Left lobe of liver (tissue), 2 donors: ENCODE measurements at places on chromosomes 6 and 20. TPM values are rescaled to one million over a fixed set of nuclear protein-coding genes. Genes with fewer than 3 reads are reported as not detected.

GRCh38 chr6:4574007-4574406 is 202.2 kb upstream of the CDYL start:
- no peak for DNase-seq

GRCh38 chr6:104799134-104799657 is 60.5 kb downstream of the HACE1 start:
- no peak for DNase-seq

GRCh38 chr6:112879920-112880413 is 532.8 kb downstream of the RFPL4B start:
- DNase-seq, result no peak

DNA sequence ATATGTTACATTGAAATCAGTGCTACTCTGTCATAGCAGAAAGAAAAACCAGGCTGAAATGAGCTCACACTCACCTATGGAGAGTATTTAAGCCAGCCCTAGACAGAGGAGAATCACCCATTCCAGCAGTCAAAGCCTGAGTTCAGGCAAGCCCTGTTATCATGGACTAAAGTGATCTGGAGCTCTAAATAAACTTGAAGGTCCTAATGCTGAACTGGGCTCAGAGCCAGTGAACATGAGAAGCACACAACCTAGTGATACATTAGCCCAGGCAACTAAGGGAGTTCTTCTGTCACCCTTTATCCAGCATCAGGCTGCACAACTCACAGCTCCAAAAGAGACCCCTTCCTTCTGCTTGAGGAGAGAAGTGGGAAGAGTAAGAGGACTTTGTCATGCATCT is 425.0 kb downstream of the COL12A1 start:
- no peak for DNase-seq

GRCh38 chr6:35310265-35310831 is 12.7 kb downstream of the DEF6 start:
- no peak for DNase-seq

- DNase-seq, result peak; percentile 88
These were observed at the start of gene CD40 for GRCh38 chr20:46117704-46118467. Gene CD40 (plus strand): TSS chr20:46118314. CDS start chr20:46118344, 30 bp downstream.

GRCh38 chr20:3820048-3820900 is at the start of gene AP5S1:
Gene AP5S1 (plus strand): TSS chr20:3820547. CDS start chr20:3822118, 1,571 bp downstream.
- peak; percentile 98 for DNase-seq

GRCh38 chr6:113960795-113961194 is 10.2 kb downstream of the HDAC2 start:
- DNase-seq, result no peak

DNA sequence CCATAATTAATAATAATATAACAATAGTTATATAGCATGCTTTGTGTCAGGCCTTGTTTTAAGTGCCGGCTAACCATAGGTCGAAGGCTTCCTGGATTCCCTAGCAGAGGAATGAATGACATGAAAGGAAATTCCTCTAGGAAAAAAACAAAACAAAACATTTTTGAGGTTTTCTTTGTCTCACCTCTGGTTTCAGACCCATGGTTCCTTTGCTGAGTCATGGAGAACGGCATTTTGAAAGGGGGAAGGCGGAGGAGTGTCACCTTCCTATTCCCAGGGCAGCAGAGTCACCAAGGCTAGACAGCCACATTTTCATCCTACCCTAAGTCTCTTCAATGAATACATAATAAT is 25.3 kb upstream of the CCND3 start:
- peak; percentile 18 for DNase-seq

DNA sequence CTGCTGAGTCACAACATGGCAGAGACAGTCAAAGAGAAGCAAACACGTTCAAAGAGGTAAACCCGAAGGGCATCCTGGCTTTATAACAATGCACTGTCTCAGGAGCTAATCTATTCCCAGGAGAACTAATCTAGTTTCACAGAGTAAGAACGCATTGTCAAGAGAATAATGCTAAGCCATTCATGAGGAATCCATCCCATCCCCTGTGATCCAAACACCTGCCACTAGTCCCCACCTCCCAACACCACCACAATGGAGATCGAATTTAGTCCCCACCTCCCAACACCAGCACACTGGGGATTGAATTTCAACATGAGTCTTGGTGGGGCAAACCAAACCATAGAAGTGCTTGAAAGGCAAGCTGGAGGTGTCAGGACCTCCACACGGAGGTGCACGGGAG is 231.5 kb upstream of the ID4 start:
- no peak for DNase-seq

DNA sequence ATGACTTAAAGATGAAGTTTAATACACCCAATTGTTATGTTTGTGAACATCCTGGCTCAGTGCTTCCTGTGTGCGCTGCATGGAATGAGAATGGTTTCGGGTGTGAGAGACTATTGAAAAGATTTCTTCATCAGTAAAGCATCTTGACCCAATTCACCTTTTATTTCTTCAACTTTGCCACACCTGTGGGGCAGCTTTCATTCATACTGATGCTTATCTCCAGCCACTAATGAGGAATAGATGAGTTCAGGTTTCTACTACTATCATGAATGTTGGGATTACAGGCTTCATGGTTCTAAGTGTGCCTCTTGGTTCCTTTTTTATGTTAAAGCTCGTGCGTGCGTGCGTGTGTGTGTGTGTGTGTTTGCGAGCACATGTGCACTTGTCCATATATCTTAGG is 373.7 kb upstream of the SOX4 start:
- DNase-seq, result no peak

GRCh38 chr20:25380945-25381614 is 9.6 kb downstream of the ABHD12 start:
- DNase-seq, result no peak

GRCh38 chr6:25883991-25884390 is 9.9 kb upstream of the SLC17A3 start:
- DNase-seq, result peak; percentile 89

- DNase-seq, result no peak
These were observed 193.3 kb upstream of the SYNDIG1 start for GRCh38 chr20:24275946-24276705.

DNA sequence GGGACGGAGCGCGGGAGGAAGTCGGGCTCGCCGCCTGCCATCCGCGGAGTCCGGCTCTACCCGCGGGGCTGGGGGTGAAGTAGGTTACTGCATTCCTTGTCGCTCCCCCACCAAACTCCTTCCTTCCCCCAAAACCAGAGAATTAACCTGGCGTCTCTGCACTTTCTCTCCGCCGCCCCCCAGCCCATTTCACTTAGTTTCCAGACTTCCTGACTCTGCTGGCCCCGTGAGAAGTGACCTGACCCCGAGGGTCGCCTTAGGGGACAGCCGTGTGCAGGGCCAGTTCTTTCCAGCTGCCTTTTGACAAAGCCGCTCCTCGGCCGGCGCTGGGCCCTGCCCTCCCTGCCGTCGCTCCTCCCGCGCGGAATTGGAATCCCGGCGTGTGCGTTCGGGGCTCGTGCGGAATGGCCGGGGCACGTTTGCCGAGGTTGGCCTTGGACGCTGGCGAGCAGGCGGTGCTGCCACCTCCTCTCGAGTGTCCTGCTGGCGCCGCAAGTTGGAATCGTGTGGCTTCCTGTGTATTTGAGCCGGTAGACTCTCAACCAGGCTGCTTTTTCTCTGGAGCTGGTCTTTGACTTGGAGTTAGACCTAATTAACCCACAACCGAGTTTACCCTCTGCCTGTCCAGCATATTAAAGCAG is 650 bp downstream of the DCBLD1 start:
- DNase-seq, result peak; percentile 84

DNA sequence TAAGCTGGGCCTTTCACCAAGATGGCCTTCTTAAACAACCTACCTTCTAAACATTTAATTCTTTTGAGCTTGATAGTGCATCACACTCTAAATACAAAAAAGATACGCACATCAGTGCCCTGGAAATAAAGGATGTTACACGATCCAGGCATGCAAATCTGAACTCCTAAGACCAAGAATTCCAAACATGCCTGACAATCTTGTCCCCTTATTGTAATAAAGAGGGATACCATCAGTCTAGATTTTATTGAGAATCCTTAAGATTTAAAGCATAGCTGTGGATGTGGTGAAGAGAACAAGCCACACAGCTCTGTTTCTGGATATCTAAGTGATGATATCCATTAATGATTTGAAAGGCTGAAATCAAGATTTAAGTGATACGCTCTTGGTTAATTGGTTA is 13.0 kb downstream of the ZNF451 start:
- DNase-seq, result no peak

DNA sequence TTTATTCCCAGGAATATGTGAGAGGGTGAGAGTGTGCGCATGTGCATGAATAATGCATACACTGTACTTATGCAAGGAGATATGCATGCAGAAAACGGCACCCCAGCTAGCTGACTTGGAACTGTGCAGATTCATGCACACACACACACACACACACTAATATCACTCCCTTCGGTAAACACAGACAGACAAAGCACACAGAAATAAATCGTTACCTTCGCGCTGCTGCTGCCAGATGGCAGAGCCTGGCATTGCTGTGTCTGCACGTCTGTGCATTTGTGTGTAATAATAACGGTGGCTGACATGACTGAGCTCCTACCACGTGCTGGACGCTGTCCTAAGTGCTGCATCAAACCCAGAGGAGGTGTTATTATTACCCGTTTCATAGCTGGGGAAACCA is 36.8 kb downstream of the PREX1 start:
- DNase-seq, result peak; percentile 82

GRCh38 chr20:32140603-32141002 is 31.1 kb downstream of the TM9SF4 start:
- DNase-seq, result no peak

GRCh38 chr20:36493051-36493800 is 48.1 kb upstream of the MYL9 start:
- DNase-seq, result no peak

- DNase-seq, result no peak
These were observed 10.7 kb upstream of the SLCO4A1 start for GRCh38 chr20:62631336-62632308.

DNA sequence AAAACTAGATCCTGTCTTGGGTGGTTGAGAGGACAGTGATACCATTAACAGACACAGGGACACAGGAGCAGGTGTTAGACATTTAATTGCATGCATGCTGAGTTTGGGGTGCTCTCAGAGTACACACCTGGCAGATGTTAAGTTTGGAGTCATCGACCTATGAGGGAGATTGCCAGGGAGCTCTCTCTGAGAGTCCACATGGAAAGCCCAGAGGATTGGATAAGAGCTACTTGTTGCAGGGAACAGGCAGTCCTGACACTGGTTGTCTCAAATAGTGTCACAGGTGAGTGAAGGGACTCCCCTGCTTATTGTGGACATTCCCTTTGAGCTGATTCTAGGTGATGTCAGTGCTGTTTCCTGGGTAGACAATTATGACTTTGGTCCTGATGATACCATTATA is 3.1 kb downstream of the ATRN start:
- DNase-seq, result peak; percentile 68

- no peak for DNase-seq
These were observed 48.7 kb upstream of the CLVS2 start for GRCh38 chr6:122947355-122947754.

GRCh38 chr6:16336911-16337294 is 98.5 kb downstream of the GMPR start:
- no peak for DNase-seq

DNA sequence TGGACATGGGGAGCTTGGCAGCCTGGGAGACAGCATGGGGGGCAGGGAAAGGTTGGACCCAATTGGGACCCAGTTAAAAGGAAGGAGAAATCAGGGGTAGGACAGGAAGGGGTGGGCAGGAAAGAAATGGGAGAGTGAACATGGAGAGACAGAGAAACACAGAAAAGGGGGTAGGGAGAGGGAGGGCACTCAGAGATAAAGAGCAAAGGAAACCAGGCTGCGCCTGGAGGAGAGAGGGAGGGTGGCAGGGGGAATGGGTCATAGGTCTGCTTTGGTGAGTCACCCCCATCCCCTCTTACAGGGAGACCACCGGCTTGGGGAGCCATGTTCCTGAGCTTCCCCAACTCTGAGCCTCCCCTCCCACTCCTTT is 46.7 kb downstream of the RAB44 start:
- DNase-seq, result no peak

- DNase-seq, result no peak
These were observed 70.4 kb downstream of the PLAGL1 start for GRCh38 chr6:143937668-143937970.

DNA sequence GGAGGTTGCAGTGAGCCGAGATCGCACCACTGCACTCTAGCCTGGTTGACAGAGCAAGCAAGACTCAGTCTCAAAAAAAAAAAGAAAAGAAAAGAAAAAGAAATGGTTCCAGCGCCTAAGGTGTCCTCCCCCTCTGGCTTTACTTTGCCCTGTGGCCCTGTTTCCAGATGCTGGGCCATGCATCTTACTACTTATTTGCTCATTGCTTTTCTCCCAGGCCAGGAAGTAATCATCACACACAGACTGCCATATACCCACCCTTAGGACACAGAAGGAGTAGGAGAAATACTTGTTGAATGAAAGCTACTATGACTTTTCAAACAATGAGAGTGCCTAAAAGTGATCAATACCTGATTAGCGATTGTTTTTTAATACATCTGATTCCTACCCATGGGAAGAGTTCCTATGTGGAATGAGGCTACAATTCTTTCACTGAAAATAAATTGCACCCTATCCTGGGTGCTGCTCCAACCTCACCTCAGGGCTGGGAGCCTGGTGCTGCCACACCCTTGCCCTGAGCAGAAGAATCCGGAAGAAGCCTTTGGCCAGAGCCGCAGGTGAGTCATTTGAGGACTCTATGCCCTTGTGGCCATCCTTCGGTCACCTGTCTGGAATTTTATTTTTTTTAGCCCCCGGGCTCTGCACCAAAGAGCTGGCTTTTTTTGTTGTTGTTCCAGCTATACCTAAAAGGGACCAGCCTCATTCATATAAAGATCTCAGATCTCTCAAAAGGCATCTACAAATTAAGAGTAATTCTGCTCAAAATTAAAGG is 22.7 kb upstream of the TFAP2C start:
- DNase-seq, result no peak

DNA sequence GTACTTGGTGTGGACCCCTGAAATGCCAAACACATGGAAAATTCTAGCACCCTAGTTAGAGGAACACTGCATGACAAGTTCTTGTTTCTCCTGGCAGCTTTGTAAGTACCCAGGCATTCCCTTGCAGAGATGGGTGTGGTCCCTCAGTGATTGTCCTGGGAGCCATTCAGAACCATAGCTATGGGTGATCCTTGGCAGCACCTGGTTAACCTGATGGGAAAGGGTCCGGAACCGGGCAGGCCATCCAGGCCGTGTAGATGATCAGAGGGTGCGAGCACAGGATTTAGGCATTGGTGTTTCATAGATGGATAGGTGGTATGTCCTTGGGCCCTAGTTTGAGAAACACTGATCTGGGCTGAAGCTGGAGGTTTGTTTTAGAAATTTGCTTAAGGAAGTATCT is 95.8 kb downstream of the RPP40 start:
- DNase-seq, result no peak

MMP24 gene
- total RNA-seq, result 0.43 TPM

TMEM200A gene
- total RNA-seq, result 0.10 TPM

PROCR gene
- total RNA-seq, result 1.5 TPM

HLA-DMB gene
- 2.6 TPM for total RNA-seq

OR12D3 gene
- not detected for total RNA-seq

TXNDC5 gene
- total RNA-seq, result 121 TPM

ADGRF1 gene
- 0.45 TPM for total RNA-seq

DEF6 gene
- 1.5 TPM for total RNA-seq

C20orf144 gene
- not detected for total RNA-seq
